Fibroblast of skin of left quadriceps (primary cell): ENCODE measurements at places on chromosomes 1 and 21.
A peak's percentile ranks its signal among the peaks of the same experiment; 100 is the strongest.

- DNase-seq: no peak
These were observed 23.9 kb upstream of the CYYR1 start for GRCh38 chr21:26597031-26597430.

GRCh38 chr1:186819563-186819962 lies 9.2 kb upstream of the PLA2G4A start:
- DNase-seq: no peak

DNA sequence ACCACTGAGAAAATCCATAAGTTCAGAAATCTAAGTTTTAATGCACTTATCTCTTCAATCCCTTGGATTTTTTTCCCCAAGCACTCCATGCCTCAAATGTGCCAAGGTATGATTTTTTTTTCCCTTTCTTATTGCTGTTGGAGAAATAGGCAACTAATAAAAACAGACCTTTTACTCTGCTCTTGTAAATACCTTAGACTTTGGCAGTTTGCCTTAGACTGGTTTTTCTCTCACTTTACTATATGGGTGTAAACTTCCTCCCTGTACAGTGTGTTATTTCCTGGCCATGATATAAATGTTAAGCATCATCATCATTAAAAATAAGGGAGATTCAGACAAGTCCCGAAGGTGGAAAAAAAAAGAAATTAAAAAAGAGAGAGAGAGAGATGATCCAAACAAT lies 65.7 kb downstream of the LRRC8C start:
- no peak for DNase-seq

DNA sequence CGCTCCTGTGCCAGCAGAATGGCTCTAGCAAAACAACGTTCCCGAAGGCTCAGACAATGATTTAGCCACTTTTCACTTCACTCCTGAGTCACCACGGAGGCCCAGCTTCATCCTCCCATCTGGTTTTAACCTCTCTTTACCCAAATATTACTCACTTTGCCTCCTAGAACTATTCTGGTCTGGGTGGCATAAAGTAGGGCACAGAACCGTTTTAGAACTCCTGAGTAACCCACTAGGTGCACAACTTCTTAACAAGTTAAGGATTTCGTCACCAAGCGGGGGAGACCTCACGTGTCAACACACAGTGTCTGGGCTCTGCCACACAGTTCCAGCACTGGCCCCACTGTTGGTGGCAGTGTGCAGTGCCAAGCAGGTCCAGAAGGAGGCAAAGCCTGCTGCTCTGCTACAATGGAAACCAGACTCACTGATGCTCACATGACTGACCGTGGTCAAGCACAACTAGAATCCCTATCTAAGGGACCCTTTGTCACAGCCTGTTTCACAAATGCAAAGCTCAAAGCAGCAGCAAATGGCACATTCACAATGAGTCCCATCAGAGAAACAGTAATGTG lies 121.7 kb downstream of the SIPA1L2 start:
- DNase-seq: no peak

- no peak for DNase-seq
These were observed 34.8 kb upstream of the CACYBP start for GRCh38 chr1:174964972-174965361.

GRCh38 chr1:198639671-198640143 lies 867 bp downstream of the PTPRC start:
- DNase-seq: no peak

DNA sequence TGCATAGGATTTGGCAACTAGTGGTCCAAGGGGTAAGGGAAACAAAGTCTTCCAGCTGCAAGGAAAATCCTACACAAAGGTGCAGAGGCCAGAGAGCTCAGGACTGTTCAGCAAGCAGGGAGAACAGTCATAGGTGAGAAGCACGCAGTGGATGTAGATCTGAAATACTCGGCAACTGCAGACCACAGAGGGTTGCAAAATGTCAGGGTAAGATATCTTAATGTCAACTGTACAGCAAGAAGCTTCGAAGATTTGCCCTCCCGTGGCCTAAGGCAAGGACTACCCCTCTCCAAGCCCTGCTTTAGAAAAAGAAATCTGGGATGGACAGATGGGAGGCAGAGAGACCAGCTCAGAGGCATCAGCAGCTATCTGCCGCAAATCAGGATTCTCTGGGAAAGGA lies 153.4 kb upstream of the IRF2BP2 start:
- no peak for DNase-seq

GRCh38 chr1:196115646-196116045 lies 492.6 kb downstream of the KCNT2 start:
- DNase-seq: peak; percentile 31

DNA sequence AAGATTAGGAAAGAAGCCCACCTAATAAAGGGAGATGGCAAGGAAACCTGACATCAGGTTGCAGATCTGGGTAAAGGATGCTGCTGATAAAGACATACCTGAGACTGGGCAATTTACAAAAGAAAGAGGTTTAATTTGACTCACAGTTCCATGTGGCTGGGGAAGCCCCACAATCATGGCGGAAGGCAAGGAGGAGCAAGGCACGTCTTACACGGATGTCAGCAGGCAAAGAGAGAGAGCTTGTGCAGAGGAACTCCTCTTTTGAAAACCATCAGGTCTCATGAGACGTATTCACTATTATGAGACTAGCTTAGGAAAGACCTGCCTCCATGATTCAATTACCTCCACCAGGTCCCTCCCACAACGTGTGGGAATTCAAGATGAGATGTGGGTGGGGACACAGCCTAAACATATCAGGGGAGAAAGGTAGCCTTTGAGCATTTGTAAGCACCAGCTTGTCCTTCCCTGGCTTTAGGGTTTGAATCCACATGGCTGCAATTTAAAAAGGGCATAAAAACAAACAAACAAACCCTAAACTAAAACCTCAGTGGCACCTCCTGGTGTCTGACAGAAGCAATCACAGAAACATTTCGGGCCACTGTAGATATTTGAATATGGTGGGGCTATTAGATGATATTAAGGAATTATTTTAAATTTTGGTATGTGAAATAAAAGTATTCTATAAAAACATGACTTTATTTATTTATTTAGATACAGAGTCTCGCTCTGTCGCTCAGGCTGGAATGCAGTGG lies 33.1 kb downstream of the SLC2A7 start:
- no peak for DNase-seq

DNA sequence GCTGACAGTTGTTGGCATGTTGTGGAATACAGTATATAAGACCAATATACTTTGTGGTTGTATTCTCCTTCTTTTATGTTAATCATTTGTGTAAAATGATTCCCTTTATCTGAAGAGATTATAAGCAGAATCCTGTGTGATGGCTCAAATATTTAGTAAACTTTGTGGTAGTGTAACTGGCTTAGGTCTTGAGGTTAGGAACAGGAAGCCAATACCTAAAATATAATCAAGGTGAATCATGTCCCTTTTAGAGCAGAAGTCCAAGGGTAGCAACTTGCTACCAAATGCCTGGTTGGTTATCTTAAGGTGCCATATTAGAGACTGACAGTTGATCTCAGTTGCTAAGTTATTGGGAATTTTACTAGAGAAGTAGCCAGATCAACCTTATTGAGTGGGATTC lies 398.5 kb upstream of the ADAMTS5 start:
- DNase-seq: no peak

DNA sequence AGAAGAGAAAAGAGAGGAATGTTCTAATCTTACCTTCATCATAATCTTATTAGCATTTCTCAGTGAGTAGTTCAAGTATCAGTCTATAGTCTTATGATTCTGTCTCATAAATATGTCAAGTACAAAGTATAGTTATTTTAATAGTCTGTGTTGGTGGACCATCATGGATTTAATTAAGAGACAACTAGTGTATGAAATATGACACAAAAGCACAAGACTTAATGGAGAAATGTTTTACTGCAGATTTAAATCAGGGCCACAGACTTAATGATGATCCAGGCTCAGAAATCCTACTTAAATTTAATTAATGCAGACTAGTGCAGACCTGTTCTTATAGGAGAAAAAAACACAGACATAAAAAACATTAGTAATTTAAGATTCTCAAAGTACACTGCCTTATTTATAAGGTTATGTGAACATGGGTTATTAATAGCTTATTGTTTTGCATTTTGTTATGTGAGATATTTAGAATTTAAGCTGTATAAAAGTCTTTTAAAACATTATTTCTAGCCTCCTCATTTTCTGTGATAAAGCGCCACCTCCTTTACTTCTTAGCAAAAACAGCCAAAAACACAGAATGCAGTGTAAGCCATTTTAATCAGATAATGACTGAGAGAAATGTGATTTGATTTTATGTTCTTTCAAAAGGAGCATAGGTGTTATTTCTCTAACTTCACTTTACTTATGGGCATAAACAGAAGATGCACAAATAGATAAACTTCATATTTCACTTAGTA lies 255.0 kb upstream of the SNX7 start:
- DNase-seq: no peak

DNA sequence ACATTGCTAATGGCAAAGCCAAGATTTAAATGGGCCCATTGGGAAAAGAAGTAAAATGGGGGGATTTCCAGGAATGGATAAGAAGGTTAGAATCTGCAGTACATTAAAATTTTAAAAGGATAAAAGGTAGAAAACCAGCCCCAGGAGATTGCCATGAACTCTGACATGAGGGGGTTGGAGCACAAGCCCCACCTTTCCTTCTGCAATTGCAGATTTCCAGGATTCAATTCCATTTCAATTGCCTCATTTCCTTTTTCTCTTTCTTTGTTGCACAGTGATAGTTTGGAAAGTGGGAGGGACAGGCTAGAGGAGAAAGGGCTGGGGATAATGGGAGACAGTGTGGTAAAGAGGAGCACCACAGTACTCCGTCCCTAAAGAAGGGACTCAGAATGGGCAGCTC lies 238.5 kb upstream of the RAB4A start:
- DNase-seq: no peak

DNA sequence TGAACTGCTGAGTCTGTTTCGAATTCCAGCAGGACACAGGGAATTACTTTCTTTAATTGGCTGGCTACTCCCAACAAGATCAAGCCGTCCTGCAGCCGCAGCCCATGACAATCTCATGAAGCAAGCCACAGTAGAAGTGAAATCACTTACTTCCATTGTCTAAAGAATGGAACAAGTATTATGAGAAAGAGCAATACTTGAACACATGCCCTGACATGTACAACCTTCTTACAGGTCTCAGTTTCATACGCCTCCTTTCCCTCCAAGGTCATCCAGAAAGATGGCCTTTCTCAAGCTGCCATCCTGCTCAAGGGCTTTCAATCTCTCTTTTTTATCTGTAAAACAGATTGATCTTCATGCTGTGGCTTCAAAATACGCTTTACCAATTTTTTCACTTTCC lies 85.1 kb downstream of the PCSK9 start:
- DNase-seq: no peak
